Left colon (tissue), 2 donors: ENCODE measurements at places on chromosomes 7 and 10. TPM values are rescaled to one million over a fixed set of nuclear protein-coding genes. Genes with fewer than 3 reads are reported as not detected.

GRCh38 chr10:102226542-102226870 lies 407 bp downstream of the ELOVL3 start:
- DNase-seq: no peak

DNA sequence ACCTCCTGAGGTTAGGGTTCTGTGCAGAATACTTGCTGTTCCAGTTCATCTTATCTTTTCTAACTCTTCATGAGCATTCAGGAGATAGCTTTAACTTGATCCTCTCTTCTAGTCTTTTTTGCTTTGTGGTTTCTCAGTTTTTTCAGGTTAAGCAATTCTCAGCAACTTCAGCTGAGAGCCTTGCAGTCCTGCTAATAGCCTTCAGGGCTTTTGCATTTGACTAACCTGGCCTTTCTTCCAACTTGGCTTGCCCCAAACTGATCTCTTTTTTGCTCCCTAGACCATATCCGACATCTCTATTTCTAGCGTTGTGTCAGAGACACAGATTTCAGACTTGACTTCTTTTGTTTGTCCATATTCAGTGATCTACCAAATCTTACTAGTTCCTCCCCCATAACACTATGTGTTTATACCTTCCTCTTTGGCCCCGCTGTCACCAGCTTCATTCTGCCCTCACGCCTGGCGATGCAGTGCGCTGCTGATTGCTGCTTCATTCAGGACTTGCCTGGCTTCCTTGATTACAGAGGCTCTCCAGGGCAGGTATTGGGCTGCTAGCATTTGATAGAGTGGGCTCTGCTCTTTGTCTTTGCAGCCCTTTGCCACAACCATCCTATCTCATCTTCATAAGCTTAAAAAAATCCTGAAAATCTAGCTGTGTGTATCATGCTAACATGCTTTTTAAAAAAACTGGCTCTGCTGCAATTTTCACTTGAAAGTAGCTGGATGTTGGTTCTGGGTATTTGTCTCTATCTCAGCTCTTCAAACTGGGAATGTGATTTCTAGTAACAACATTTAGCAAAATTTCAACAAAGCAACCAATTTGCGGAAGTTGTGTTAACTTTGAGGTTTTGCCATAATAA lies 9.6 kb downstream of the CUL1 start:
- no peak for DNase-seq

The SLIT1 gene
- total RNA-seq: 0.25 TPM

The BLNK gene
- total RNA-seq: 22.1 TPM

DNA sequence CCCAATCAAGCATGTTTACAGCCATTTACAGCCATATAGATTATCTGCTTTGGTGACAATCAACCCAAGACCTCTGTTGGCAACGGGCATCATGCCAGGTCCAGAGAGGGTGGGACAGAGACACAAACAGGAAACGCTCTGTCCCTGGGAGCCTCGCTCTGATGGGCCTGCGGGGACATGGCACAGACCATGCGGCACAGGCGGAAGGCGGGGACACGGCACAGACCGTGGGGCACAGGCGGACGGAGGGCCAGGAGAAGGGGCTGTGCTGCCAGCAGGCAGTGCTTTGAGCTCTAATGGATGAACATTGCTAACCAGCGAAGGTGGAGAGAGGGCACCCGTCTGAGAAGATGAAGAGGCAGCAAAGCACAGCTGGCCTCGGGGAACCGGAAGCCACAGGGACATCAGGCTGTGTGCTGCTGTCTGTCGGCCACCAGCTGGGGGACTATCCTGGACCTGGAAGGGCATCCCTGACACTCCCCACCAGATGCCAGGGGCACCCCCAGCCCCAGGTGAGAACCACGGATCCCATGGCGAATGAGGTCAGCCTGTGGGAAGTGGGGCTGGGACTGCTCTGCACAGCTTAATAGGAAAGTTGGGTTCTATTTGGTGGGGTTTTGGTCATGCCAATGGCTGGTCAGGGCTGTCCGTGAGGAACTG lies 61.0 kb downstream of the DIP2C start:
- DNase-seq: no peak

DNA sequence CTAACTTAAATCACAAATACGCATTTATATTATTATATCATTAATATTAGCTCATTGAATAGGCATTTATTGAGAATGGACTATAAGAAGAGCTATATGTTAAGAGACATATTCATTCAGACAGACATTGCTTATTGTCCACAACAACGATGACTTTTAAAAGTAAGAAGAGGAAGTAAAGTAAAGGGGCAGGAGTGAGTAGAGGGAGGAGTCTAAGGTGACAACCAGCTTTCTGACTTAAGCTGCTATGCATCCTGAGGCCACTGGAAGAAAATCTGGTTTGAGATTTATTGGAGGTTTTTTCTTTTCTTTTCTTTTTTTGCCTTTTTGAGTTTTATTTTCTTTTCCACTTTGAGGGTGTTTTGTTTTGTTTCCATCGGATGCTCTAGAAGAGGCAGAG lies 723.5 kb downstream of the GRM8 start:
- DNase-seq: no peak

The WDR91 gene
- total RNA-seq: 8.8 TPM

- no peak for DNase-seq
Observed at GRCh38 chr7:157372300-157373232, 35.8 kb downstream of the DNAJB6 start.

DNA sequence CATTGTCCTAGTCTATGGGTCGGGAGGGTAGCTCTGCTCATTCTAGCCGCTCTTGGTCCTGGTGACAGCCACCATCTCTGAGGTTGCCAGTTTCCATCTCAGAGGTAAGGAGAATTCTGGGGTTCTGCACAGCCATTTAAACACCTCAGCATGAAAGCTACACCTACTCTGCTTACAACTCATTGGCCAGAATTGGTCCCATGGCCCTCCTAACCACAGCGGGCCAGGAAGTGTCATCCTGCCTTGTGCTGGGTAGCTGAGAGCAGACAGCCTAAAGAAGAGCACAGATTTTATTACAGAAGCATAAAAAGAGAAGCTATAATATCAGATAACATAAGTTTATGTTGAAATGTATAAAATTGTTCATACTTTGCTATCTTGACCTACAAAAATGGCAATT lies 152.7 kb downstream of the HECW1 start:
- no peak for DNase-seq

The RBP3 gene
- total RNA-seq: not detected

- no peak for DNase-seq
Observed at GRCh38 chr10:47276576-47277351, 23.2 kb upstream of the GDF10 start.

DNA sequence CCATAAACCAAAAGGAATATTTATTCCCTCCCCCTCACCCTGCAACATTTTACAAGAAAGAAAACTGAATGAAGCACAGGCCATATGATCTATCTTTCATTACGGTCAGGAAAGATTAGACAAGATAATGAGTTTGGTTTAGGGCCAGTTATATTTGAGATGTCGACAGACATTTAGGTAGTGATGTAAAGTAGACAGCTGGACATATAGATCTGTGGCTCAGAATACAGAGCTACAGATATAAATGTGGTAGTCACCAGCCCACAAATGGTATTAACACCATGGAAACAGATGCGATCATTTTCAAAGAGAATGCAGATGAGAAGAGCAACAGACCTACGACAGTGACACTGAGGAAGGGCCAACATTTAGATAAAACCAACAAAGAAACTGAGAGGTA lies 142.5 kb downstream of the SRPK2 start:
- DNase-seq: no peak

The GSTO2 gene
- 27.9 TPM for total RNA-seq

- no peak for DNase-seq
Observed at GRCh38 chr7:137609500-137609899, 237.3 kb downstream of the DGKI start.

DNA sequence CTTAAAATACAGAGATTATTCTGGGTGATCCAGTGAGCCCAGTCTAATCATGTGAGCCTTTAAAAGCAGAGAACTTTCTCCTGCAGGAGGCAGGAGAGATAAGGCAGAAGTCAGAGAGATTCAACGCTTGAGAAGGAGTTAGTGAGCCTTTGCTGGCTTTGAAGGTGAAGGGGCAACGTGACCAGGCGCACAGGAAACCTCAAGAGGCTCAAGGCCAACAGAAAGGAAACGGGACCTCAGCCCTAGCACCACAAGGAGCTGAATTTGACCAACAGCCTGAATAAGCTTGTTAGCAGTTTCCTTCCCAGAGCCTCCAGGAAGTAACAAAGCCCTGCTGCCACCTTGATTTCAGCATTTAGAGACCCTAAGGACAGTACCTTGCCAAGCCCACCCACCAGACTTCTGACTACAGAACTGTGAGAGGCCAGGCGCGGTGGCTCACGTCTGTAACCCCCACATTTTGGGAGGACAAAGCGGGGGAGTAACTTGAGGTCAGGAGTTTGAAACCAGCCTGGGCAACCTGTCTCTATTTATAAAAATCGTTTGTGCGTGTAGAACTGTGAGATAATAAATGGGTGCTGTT lies 87.3 kb upstream of the KAT6B start:
- peak; percentile 25 for DNase-seq

The FAM25G gene
- 2.7 TPM for total RNA-seq

DNA sequence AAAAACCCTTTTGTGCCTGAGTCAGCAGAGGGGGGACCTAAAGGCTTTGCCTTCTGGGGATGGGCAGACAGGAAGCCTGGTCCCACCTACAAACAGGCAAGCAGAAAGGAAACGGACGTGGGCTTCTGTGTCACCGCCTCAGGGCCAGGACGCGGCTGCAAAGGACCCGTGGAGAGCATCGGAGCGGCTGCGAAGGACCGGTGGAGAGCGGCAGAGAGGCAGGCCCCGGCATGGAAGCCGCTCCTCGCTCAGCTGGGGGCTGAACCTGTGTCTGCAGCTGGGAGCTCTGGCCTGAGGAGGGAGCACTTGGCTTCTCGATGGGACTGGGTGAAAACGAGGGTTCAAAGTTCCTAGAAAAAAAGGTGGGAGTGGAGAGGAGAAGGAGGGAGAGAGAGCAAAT lies 125.4 kb upstream of the PPP2R2D start:
- peak; percentile 12 for DNase-seq

DNA sequence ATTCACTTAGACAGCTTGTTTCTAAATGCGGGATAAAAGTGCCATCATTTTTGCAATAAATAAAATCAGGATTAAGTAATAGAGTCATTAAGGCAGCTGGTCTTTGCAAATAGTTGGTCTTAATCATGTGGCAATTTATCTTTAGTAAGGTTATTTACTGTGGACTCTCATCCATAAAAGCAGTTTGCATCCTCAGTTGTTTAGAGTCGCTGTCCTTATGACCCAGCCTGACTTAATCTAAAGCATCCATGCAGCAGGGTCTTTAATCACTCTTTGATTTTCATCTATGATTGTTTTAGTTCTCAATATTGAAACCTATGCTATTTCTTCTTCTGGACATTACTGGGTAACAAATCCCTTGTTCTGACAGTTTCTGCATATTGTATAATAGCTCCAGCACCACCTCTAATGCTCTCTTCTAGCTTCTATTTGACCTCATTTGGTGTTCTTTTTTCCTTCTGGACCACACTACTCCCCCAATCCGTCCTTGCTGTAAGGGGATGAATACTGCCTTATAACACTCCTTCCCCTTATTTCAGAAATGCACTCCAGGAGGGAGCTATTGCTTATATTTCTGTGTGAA lies 95.0 kb downstream of the CD36 start:
- DNase-seq: no peak

The NANOS1 gene
- total RNA-seq: 0.27 TPM

GRCh38 chr10:18659819-18660535 lies 746 bp downstream of the ARL5B start:
- DNase-seq: peak; percentile 60

GRCh38 chr7:20971219-20971618 lies 184.5 kb upstream of the SP8 start:
- DNase-seq: no peak

The BTBD16 gene
- 0.14 TPM for total RNA-seq

The CLCN1 gene
- total RNA-seq: not detected

The ANTXRL gene
- not detected for total RNA-seq

- DNase-seq: no peak
Observed at GRCh38 chr7:106566672-106567071, 94.3 kb downstream of the CCDC71L start.

The TMEM196 gene
- total RNA-seq: not detected

GRCh38 chr10:24007359-24007758 lies 201.6 kb upstream of the KIAA1217 start:
- DNase-seq: no peak

DNA sequence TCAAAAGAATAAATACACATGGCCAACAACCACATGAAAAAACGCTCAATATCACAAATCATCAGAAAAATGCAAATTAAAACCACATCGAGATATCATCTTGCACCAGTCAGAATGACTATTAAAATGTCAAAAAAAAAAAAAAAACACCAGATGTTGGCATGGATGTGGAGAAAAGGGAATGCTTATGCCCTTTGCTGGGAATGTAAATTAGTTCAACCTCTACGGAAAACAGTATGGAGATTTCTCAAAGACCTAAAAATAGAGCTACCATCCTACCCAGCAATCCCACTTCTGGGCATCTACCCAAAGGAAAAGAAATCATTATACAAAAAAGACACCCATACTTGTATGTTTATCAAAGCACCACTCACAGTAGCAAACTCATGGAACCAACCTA lies 45.0 kb upstream of the DIP2C start:
- DNase-seq: no peak

DNA sequence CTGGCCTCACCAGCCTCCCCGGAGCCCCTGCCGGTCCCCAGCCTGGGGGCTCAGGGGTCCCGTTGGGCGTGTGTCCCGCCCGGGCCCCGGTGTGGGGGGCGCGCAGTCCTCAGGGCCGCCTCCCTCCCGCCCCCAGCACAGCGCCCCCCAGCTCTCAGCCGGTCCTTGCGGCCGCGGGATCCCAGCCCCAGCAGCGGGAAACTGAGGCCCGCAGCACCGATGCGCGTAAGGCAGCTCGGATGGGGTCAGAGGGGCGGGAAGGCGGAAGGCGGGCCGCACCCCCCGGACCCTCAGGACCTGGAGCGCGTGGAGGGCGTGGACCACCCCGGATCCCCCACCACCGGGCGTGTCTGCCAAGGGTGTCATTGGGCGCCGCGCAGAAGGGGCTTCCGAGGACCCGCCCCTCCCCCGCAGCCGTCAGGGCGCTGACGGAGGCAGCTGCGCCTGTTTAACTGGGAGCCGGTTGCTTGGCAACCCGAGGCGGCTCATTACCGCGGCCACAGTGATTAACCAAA lies 14.9 kb downstream of the UNCX start:
- DNase-seq: no peak

DNA sequence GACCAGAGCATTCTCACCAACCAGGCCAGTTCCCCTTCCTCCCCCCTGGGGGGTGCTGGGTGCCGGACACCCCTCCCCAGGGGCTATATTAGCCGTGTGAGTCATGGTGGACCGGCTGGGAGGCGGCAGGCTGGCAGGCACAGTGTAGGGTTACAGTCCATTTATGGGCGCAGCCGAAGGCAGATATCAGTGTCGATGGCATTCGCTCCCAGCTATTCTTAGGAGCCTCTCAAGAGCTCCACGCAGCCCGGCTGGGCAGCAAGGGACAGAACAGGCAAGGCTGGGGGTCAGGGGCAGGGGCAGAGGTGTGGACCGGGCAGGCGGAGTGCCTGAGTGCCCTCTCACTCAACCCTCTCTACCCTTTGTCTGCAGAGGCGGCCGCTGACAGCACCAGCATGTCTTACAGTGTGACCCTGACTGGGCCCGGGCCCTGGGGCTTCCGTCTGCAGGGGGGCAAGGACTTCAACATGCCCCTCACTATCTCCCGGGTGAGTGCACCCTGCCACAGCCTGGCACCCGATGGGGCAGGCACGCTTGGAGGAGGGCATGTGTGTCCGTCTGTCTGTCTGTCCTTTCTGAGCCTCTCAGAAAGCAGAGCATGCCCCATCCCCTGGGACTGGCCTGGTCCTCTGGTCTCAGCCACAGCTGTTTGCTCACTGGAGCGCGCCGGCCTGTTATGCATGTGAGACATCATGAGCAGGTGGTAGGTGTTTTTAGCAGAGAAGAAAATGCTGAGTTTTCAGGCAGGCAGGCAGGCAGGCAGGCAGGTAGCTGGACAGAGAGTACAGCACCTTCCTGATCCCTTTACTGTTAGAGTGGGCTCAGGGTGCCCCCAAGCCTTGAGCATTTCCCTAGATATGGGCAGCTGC lies at the start of gene LDB3:
LDB3 (plus strand) TSS at position 215 of the 869 bp plus-strand sequence; CDS start at position 396, 181 bp downstream.
- DNase-seq: peak; percentile 52

The BMPER gene
- 1.2 TPM for total RNA-seq
